Dermis blood vessel endothelial cell (primary cell): ENCODE measurements at places on chromosomes 6 and 20.
A peak's percentile ranks its signal among the peaks of the same experiment; 100 is the strongest.

DNA sequence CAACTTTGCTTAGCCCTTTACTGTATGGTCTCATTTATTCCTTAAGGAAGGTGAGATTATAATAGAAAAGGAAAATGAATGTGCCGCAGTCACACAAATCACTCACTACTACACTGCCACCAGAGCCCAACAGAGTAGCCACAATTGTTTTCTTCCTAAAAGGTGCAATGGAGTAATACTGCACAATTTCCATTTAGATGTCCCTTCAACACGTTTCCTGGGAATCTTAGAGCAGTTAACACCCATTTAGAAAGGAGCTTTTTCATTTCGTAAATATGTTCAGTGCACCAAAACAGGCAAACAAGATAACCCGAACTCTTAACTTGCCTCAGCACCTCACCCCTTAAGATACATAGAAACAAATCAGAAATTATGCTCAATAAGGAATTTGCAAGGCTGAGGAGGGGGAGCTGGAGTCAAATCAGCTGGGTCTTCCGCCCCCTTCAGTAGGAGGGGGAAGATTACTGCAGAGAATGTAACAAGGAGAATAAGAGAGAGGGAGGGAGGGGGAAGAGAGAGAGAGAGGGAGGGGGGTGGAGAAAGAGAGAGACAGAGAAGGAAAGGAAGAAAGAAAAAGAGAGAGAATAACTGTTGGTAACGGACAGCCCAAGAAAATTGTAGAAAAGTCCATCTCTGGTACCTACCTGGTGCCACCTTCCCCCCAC, 155.5 kb downstream of the BCAS1 start:
- DNase-seq = peak; percentile 25

DNA sequence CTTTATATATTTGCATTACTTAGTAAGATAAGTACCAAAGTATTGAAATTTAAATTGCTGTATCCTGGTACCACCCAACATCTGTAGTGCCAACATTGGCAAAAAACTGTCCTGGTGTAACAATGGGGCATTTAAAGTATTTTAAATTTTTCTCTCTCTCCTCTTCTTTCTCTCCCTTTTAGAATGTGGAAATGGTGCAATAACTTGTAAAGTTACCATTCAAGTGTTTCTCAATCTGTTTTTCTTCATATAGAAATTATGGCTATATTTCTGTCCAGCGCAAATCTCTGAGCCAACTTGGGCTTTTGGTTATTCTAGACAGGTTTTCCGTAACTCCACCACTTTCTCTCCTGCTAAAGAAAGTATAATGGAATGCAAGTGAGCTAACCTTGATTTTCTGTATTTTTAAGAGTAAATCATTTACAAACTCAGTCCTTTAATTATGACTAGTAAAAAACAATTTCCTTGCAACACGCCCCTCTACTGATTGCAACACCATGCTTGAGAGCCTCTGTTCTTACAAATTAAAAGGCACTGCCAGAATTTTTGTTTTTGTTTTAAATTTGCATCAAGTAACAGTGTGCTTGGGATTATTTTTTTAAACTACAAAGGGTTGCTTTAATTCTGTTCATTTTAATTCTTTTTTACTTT, 324.2 kb upstream of the CITED2 start:
- no peak for DNase-seq

DNA sequence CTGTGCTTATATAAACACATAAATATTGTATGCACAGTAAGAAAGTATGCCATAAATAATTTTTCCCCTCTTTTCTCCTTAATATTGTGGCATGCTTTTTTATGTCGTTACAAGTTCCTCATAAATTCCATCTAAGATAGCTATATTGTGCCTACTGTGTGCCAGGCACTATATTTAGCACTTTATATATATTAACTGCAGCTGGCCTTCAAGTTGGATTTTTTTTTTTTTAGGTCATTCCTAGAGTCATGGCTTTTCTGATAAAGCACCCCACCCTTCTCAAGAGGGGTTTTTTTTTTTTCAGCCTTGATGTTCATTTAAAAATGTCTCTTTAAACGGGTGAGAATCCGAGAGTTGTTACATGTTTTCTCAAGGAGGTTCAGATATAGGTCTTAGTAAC, 42.8 kb upstream of the RNF8 start:
- no peak for DNase-seq

GRCh38 chr6:158545043-158545966, 14.6 kb upstream of the TMEM181 start:
- DNase-seq = no peak

DNA sequence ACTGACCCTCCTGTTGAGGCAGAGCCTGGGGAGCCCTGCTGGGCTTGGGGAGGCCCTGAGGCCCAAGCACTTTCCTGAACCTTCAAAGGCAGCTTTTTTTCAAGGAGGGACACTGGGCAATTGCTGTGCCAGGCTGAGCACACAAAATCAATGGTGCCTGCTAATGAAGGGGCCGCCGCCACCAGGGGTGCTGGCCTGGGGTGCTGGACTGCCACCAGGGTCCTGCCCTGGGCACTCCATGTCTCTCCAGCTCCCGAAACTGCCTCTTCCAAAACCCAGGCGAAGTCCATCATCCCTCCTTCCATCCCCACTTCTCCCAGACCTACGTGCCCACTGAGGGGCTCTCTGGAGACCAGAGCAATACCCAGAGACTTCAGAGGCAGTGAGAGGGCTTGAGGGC, 145.6 kb downstream of the GRM4 start:
- DNase-seq = no peak

GRCh38 chr6:25726122-25726911, 28.2 kb upstream of the SLC17A4 start:
- DNase-seq = no peak
